Caco-2 (cell line): ENCODE measurements at places on chromosomes 11 and 22. TPM values are rescaled to one million over a fixed set of nuclear protein-coding genes. Genes with fewer than 3 reads are reported as not detected.

- no peak for DNase-seq
- peaks cover 12% of the 10 kb centered on the region for H3K36me3 ChIP-seq
- no peaks in the 10 kb centered on the region for H3K27me3 ChIP-seq
- peaks cover 11% of the 10 kb centered on the region for H3K4me1 ChIP-seq
- no peak overlapping the region for H3K27ac ChIP-seq
- H3K4me3 ChIP-seq = no peak overlapping the region
These were observed 2.9 kb upstream of the HMBS start for GRCh38 chr11:119081682-119082260.

- no peak overlapping the region for H3K27ac ChIP-seq
- H3K4me3 ChIP-seq = no peak overlapping the region
- no peaks in the 10 kb centered on the region for H3K36me3 ChIP-seq
- H3K4me1 ChIP-seq = no peaks in the 10 kb centered on the region
These were observed 141.8 kb upstream of the CCDC90B start for GRCh38 chr11:83427943-83428342.

DNA sequence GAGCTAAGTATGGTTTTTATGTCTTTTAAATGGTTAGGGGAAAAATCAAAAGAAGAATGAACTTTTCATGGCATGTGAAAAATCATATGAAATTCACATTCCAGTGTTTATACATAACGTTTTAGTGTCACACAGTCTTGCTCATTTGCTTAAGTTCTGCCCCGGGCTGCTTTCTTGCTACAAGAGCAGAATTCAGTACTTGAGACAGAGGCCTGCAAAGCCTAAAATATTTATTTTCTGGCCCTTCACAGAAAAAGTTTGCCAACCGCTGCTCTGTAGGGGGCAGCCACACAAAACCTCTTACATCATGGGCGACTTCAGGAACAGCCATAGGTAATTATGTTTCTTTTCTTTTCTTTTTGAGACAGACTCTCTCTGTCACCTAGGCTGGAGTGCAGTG, 1.0 kb upstream of the ATG2A start:
- peak overlapping the region; percentile 74 for H3K27ac ChIP-seq
- no peaks in the 10 kb centered on the region for H3K27me3 ChIP-seq
- peaks cover 2% of the 10 kb centered on the region for H3K36me3 ChIP-seq
- no peak for DNase-seq
- peak overlapping the region; percentile 43 for H3K4me3 ChIP-seq

The OR8G1 gene
- not detected in 2 replicates for total RNA-seq
